ENCODE measurements at places on chromosomes 5 and 9.

DNA sequence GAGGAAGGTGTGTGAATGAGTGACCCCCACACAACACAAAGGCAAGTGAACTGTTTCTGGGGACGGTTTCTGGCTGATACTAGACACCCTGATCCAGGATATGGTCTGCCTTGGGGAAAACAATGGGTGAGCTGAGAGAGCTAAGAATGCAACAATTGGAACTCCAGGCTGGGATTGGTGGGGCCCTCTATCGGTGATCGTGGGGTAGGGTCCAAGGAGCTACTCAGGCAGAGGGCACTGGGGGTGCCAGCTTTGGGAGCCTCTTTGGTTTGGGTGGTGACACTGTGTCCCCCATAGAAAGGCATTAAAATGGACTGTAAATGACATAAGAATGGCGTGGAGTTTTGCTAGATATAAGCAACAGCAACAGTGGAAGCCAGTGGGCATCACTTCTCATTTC, 439.1 kb downstream of the DMAC1 start:
- no peak for DNase-seq

DNA sequence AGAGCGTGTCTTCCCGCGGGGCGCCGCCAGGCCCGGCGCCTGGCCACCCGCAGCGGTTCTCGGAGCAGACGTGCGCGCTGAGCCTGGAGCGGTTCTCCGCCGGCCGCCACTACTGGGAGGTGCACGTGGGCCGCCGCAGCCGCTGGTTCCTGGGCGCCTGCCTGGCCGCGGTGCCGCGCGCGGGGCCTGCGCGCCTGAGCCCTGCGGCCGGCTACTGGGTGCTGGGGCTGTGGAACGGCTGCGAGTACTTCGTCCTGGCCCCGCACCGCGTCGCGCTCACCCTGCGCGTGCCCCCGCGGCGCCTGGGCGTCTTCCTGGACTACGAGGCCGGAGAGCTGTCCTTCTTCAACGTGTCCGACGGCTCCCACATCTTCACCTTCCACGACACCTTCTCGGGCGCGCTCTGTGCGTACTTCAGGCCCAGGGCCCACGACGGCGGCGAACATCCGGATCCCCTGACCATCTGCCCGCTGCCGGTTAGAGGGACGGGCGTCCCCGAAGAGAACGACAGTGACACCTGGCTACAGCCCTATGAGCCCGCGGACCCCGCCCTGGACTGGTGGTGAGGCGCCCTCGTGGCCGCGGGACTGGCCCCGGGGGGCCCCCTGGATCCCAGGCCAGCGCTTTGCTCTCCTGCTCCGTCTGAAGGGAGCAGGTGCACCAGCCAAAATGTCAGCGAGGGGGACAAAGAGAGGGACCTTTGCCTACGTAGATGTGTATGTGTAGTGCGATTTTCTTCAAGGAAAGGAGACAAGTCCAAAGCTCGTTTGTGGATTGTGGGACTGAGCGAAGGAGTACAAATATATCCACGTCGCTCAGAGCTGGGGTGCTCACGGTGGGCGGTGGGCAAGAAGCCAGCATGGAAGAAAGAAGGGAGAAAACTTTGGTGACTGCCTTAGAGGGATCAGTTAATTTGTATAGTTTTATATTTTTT, 19.5 kb downstream of the BTNL9 start:
- no peak for DNase-seq

DNA sequence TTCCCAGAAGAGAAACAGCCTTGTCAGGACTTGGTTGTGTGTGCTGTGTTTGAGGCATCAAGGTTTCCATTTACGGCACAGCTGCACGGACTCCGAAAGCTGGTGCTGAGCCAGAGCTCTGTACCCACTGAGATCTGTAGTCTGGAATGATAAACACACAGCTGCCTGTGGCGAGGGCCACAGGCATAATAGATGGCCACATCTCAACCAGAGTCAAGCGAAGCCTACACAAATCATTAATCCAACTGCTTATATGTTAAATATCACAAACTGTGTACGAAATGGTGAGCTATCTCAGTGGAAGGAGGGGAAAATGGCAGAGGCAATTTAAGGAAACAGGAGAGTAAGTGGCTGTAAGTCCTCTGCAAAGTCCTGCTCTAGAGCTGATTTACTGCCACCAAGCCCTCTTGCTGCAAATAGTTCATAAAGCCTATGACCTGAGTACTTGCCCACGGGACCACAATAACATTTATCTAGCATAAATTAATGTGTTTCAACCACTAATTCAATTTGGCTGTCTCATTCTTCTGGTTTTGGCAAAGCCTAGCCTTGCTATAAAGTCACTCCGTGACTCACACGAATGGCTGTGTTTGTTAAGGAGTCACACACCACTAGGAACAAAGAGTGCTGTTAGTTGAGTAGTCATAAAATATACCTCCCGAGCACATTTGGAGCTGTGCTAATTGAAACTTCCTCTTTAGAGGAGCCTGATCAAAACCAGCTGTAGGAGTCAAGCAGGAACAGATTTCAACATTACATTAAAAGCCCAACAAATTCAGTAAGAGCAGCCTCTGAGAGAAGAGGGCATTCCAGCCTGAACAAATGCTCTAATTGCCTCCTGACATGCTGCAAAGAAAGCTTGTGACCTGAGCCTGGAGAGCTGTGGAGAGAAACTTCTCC, 738.6 kb upstream of the ZNF608 start:
- DNase-seq, result peak; percentile 93

DNA sequence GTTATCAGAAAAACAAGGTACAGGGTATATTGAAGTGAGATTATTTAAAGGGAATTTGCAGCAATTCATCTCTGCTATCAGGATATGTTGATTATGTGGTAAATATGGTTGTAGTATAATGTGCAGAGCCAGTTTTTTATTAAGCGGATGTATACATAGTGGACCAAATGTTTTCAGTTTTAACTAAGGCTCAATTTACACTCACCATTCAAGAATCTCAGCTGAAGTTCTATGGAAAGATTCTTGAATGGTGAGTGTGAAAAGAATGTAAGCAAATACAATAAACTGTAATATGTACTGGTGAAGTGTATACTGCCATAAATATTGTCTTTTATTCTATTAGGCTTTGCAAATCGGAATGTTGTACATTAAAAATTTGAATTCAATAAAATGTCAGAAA, 895.9 kb upstream of the CDH10 start:
- no peak for DNase-seq

DNA sequence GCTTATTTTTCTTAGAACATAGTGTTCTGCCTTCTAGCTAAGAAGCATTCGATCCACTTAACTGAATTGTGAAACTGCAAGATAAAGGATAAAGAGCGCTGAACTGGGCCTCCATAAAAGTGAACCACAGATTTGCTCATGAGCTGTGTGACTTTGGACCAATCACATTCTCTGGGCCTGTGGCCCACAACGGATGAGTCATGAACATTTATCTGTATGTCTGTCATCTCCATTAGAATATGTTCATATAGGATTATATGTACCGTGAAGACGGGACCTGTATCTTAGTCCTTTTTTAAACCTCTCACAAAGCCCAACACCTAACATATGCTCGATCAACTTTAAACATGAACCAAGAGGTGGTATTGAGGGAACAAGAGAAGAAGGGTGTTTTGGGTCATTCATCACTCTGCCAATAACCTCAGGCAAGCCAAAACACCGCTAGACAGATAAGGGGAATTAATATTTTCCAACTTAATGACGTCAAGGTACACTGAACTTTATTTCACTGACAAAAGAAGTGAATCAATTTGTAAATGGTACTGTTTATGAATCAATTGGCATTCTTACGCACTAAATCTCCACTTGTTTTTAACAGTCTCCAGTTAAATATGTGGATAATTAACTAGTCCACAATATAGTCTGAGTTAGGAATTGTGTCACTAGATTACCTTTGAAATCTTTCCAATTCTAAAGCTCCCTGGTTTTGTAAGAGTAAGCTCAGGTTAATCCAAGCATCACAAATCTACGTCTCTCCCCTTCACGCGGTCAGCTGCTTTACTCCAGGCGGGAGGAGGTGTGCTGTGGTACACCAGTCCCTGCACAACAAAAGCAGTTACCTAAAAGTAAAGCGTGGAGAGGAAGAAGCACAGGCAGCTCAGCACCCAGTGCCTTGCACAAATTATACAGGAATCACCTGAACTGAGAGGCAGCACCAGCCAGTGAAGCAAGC, 1.6 kb downstream of the TMEM245 start:
- no peak for DNase-seq

All from Ammon's horn (tissue), 1 donor.